ENCODE measurements at places on chromosomes 12 and 14.

DNA sequence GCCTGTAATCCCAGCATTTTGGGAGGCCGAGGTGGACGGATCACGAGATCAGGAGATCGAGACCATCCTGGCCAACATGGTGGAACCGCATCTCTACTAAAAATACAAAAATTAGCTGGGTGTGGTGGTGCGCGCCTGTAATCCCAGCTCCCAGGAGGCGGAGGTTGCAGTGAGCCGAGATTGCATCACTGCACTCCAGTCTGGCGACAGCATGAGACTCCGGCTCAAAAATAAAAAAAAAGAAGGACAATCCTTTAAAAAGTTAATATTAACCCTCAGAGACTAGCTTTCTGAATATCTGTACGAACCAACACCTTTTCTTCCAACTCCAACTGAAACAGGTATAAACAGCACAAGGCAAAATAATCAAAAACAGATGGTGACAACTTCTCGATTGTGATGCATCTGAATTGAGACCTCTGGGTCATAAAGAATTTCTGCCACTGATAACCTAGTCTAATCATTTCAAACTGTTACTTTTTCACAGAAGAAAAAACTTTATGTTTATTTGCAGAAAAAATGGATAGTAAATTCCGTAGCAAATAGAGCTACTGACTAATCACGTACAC is 27.8 kb downstream of the CLIP1 start:
- DNase-seq, result no peak

GRCh38 chr12:31952418-31952817 is 6.8 kb upstream of the RESF1 start:
- no peak for DNase-seq

GRCh38 chr14:104086661-104087461 is 1.4 kb downstream of the ASPG start:
- no peak for DNase-seq

DNA sequence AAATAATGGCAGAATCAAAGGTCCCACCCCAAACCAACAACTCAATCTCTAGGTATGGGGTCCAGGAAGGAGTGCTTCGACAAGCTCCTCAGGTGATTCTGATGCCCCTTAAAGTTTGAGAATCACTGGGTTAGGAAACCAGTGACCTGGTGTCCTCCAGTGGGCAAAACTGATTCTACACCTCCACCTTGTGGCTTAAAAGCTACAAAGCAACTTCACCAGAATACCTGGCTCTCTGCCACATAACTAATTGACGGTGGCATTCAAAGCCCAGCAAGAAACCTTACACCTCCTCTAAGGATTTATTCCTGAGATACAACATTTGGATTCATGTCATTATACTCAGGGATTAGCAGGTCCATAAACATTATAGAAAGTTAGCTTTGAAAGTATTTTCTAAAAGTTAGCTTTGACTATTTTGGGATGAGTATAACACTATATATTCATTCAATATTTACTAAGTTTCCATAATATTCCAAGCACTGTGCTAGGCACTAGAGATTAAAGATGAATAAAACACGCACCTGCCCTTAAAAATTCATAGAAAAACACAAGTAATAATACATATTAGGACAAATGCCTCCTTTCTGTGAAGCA is 45.4 kb downstream of the DCAF5 start:
- DNase-seq, result no peak

GRCh38 chr12:89382328-89382727 is 30.0 kb upstream of the DUSP6 start:
- DNase-seq, result no peak

DNA sequence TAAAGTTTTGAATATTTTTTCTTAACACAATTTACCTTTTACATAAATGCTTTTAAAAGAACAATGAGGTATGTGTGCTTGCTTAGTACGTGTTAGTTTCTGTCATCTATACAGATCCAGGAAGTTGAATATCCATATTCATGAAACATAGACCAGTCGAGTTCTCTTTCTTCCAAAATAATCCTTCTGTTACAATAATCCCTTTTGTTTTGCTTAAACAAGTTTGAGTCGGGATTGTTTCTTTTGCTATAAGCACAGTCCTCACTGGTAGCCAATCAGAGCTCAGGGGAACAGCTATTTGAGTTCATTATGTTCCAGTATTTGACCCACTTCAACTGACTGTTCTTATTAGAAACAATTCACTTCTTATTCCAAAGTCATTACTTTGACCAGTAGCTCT is 214.7 kb upstream of the FLRT2 start:
- no peak for DNase-seq

All from activated CD8-positive, alpha-beta memory T cell treated with anti-CD3 and anti-CD28 coated beads for 4 hours (primary cell).